Regular cardiac myocyte (primary cell): ENCODE measurements at places on chromosomes 4 and X. TPM values are rescaled to one million over a fixed set of nuclear protein-coding genes. Genes with fewer than 3 reads are reported as not detected.

CTAG2 gene
- total RNA-seq, result not detected in 2 replicates

GAGE12E gene
- not detected in 2 replicates for total RNA-seq

TMEM164 gene
- total RNA-seq, result 13.2 and 16.7 TPM in 2 replicates

MAGEE1 gene
- total RNA-seq, result 0.96 and 1.4 TPM in 2 replicates

NPY1R gene
- total RNA-seq, result 0.19 and 1.1 TPM in 2 replicates

AIFM1 gene
- 14.9 and 28.0 TPM in 2 replicates for total RNA-seq

VEGFD gene
- total RNA-seq, result 0.28 TPM in 1 of 2 replicates, not detected in the other

COX7B2 gene
- not detected in 2 replicates for total RNA-seq

PDGFRA gene
- 295 and 354 TPM in 2 replicates for total RNA-seq
